ENCODE measurements at places on chromosomes 11 and 22. TPM values are rescaled to one million over a fixed set of nuclear protein-coding genes. Genes with fewer than 3 reads are reported as not detected.

GRCh38 chr11:105297463-105297862, 157.9 kb upstream of the CARD18 start:
- no peak overlapping the region for H3K4me3 ChIP-seq
- H3K27ac ChIP-seq, result no peak overlapping the region
- H3K27me3 ChIP-seq, result no peaks in the 10 kb centered on the region

GRCh38 chr11:65085446-65085845, 1.4 kb downstream of the ZFPL1 start:
- no peak overlapping the region for H3K27ac ChIP-seq
- H3K4me1 ChIP-seq, result peaks cover 7% of the 10 kb centered on the region
- H3K4me3 ChIP-seq, result no peak overlapping the region
- DNase-seq, result no peak
- peaks cover 44% of the 10 kb centered on the region for H3K36me3 ChIP-seq

Gene MRPL11
- 31.3 TPM for total RNA-seq

DNA sequence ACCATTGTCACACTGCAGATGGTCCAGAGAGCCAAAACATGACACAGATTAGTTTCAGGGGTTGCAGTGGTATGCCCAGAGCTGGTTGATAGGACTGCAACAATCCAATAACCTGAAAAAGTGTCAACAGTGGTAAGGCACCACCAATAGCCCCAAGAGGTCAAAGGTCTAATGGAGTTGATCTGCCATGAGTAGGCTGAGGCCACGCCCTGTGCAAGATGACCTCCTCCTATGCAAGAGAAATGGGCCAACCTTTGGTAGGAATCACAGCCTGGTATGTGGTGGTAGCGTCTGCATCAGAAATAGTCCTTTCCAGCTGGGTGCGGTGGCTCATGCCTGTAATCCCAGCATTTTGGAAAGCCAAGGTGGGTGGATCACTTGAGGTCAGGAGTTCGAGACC, 19.6 kb downstream of the GUCD1 start:
- H3K27me3 ChIP-seq, result no peaks in the 10 kb centered on the region
- H3K4me1 ChIP-seq, result no peaks in the 10 kb centered on the region
- peaks cover 11% of the 10 kb centered on the region for H3K36me3 ChIP-seq
- no peak overlapping the region for H3K27ac ChIP-seq

DNA sequence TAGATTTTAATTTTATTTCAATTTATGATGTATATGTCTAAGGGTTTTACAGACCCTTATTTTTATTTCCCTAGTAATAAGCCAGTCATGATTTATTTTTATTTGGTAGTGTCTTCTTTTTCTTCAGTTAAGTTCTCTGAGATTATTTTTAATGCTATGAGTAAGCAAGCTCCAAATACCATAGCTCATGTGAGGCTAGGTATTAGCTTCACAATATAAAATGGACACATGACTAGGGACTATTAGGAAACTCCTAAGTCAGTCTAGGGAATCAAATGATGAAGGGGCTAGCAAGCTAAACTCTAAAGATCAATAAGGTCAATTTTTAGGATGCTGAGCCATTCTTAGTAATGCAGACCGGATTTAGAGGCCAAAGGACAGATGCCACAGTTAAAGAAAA, 45.9 kb downstream of the CKAP5 start:
- no peak overlapping the region for H3K4me3 ChIP-seq
- peaks cover 60% of the 10 kb centered on the region for H3K36me3 ChIP-seq
- H3K27ac ChIP-seq, result no peak overlapping the region
- no peak for DNase-seq
- H3K27me3 ChIP-seq, result no peaks in the 10 kb centered on the region

DNA sequence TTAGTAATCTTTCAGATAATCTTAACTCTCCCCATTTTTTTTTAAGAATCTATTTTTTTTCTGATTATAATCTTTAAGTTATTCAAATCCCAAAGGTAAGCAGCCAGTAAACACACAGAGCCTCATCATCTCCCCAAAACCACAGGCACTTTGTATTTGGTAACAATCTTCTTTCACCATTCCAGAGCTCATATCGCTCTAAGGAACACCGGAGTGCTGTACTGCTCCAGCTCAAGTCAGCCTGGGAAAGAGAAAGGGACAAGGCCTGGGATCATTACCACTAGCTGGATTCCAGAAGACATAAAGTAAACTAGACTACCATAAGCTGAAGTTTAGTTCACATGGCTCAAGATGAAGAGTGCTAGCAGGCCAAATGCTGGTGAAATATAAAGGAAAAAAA, 73.0 kb upstream of the APOA1 start:
- no peak overlapping the region for H3K4me3 ChIP-seq
- no peak for DNase-seq
- no peaks in the 10 kb centered on the region for H3K36me3 ChIP-seq
- H3K27me3 ChIP-seq, result no peaks in the 10 kb centered on the region

DNA sequence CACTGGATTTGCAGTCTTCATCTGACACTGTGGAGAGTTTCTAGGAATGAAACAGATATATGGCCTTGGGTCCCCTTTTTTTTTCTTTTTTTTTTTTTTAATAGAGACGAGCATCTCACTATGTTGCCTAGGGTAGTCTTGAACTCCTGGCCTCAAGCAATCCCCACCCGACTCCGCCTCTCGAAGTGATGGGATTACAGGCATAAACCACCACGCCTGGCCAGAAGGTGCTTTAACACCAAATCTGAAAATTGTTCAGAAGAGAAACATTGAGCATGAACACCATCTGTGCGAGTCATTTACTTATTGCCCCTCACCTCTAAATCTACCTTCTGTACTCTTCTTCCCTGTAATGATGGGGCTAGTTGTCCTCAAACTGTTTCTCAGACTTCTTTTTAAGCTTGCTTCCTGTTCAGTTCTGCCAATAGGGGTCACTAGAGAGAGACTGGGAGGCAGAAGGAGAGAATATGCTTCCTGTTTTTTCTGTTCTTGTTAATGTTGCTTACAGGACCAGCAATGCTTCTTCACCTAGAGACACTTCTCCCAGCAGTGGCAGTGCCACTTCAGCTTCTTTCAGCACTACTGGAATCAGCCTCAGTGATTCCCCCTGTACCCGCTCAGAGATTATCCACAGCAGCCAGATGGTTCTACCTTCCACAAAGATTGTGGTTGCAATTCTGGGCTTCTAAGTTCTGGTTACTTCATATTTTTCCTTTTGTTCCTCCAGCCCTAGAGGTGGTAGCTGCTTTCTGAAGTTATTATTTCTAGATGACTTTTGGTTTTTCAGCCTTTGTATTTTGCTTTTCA, 20.8 kb upstream of the ZBED5 start:
- H3K27ac ChIP-seq, result no peak overlapping the region
- no peaks in the 10 kb centered on the region for H3K36me3 ChIP-seq
- no peak overlapping the region for H3K4me3 ChIP-seq
- H3K4me1 ChIP-seq, result no peaks in the 10 kb centered on the region

DNA sequence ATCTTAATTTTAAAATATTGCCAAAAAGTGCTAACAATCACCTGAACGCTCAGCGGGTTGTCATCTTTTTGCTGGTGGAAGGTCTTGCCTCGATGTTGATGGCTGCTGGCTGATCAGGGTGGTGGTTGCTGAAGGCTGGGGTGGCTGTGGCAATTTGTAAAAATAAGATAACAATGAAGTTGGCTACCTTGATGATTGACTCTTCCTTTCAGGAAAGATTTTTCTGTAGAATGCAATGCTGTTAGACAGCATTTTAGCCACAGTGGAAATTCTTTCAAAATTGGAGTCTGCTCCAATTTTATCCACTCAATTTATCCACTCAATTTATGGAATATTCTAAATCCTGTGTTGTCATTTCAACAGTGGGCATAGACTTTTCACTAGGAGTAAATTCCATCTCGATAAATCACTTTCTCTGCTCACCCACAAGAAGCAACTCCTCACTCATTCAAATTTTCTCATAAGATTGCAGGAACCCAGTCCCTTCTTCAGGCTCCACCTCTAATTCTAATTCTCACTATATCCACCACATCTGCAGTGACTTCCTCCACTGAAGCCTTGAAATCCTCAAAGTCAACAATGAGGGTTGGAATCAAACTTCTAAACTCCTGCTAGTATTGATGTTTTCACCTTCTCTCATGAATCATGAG, 78.8 kb downstream of the LINC01488 start:
- H3K4me1 ChIP-seq, result no peaks in the 10 kb centered on the region
- H3K27me3 ChIP-seq, result no peaks in the 10 kb centered on the region
- no peaks in the 10 kb centered on the region for H3K36me3 ChIP-seq
- H3K27ac ChIP-seq, result no peak overlapping the region
- H3K4me3 ChIP-seq, result no peak overlapping the region
- no peak for DNase-seq

DNA sequence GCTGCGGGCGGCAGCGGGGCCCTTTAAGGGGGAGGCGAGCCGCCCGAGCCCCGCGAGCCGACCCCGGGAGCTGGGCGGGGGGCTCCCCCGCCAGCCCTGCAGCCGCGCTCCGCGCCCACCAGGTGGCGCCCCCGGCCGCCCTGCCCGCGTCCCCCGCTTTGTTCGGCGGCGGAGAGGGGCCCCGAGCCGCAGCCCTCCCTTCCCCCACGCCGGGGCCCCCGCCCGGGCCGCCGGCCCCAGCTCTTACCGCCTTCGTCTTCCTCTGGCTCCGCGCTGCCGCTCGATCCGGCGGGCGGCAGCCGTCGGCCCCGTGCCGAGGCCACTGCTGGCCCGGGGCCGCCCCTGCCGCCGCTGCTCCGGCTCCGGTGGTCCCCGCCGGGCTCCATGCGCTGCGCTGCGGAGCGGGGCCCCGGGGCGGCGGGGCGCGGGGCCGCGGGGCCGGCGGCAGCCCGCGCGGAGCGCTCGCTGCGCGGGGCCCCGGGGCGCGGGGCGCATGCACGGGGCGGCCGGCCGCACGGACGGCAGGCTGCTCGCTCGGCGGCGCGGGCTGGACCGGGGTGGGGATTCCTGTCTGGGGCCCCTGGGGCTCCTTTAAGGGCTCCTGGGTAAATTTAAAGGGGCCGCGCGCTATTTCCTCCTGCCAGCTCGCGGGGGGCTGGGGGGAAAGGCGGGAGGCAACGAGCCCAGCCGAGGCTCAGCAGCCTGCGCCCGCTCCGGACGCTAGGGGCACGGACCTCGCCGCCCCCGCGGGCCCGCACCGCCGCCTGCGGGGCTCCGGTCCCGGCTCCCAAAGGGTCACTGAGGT, at the start of gene ZFTA:
TSS of gene ZFTA (minus strand) at position 539 of the 805 bp plus-strand sequence. CDS start at position 386, 153 bp downstream.
- no peaks in the 10 kb centered on the region for H3K36me3 ChIP-seq
- H3K27ac ChIP-seq, result peak within 1 kb of the TSS; percentile 68
- H3K4me3 ChIP-seq, result peak within 1 kb of the TSS; percentile 82
- H3K4me1 ChIP-seq, result peaks cover 22% of the 10 kb centered on the region
- H3K27me3 ChIP-seq, result no peaks in the 10 kb centered on the region

GRCh38 chr11:36000616-36001190, 56.8 kb downstream of the LDLRAD3 start:
- H3K36me3 ChIP-seq, result no peaks in the 10 kb centered on the region
- no peak overlapping the region for H3K4me3 ChIP-seq

Gene OR51B2
- not detected for total RNA-seq

- H3K27me3 ChIP-seq, result no peaks in the 10 kb centered on the region
- H3K4me1 ChIP-seq, result peaks cover 48% of the 10 kb centered on the region
- DNase-seq, result no peak
- no peaks in the 10 kb centered on the region for H3K36me3 ChIP-seq
- no peak overlapping the region for H3K4me3 ChIP-seq
Observed at GRCh38 chr11:66112041-66112491, 42.0 kb downstream of the PACS1 start.

Gene PITPNM1
- total RNA-seq, result 38.2 TPM

DNA sequence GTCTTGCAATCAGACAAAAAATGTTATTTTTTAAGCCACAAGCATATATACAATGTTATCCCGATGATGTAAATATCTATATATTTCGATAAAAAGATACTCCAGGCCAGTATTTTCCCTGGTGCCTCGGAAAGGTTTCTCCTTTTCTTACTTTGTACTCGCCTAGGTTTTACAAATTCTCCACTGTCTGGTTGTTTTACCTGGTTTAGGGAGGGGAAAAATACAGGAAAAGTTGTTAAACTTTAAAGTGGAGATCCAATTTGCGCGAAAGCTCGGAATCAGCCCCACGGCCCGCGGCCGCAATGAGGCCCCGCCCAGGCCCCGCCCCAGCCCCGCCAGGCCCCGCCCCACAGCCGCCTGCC, 58.4 kb upstream of the WNT7B start:
- peaks cover 22% of the 10 kb centered on the region for H3K4me1 ChIP-seq
- no peaks in the 10 kb centered on the region for H3K36me3 ChIP-seq
- no peaks in the 10 kb centered on the region for H3K27me3 ChIP-seq
- H3K4me3 ChIP-seq, result peak overlapping the region; percentile 43

GRCh38 chr11:129313541-129314297, 61.9 kb upstream of the BARX2 start:
- no peak for DNase-seq
- H3K27ac ChIP-seq, result no peak overlapping the region
- no peak overlapping the region for H3K4me3 ChIP-seq
- H3K4me1 ChIP-seq, result peaks cover 20% of the 10 kb centered on the region
- no peaks in the 10 kb centered on the region for H3K36me3 ChIP-seq
- H3K27me3 ChIP-seq, result no peaks in the 10 kb centered on the region

- no peaks in the 10 kb centered on the region for H3K36me3 ChIP-seq
- DNase-seq, result no peak
- H3K27ac ChIP-seq, result no peak overlapping the region
- H3K4me3 ChIP-seq, result no peak overlapping the region
- H3K4me1 ChIP-seq, result no peaks in the 10 kb centered on the region
- no peaks in the 10 kb centered on the region for H3K27me3 ChIP-seq
Observed at GRCh38 chr11:84922212-84922805, 704.8 kb downstream of the DLG2 start.

GRCh38 chr22:19628038-19628776, 86.1 kb upstream of the SEPTIN5 start:
- H3K36me3 ChIP-seq, result no peaks in the 10 kb centered on the region
- H3K27ac ChIP-seq, result no peak overlapping the region
- no peak overlapping the region for H3K4me3 ChIP-seq
- peaks cover 5% of the 10 kb centered on the region for H3K4me1 ChIP-seq
- H3K27me3 ChIP-seq, result no peaks in the 10 kb centered on the region

DNA sequence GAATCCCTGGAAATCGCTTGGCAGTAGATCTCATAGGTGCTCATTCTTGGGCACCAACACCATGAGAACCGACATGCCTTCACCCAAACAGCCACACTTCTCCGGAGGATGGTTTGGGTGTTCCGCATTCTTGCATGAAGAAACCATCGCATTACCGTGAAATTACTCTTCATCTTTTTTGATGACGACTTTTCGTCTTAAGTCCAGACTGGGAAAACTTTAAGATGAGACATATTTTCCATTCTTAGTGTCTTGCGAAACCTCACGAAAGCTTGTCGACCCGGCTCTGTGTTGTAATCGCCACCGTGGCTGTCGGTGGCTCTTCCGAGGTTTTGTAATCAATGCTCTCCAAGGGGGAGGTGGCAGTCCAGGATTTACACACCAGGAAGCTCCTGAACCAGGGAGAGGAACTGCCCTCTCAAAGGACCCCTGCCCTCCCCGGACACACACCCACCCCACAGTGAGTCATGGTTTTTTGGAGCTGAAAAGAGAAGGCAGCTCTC, 1.7 kb downstream of the TOM1 start:
- DNase-seq, result peak; percentile 84
- no peaks in the 10 kb centered on the region for H3K27me3 ChIP-seq
- peak overlapping the region; percentile 96 for H3K27ac ChIP-seq
- H3K4me1 ChIP-seq, result peaks cover 20% of the 10 kb centered on the region
- peak overlapping the region; percentile 71 for H3K4me3 ChIP-seq

- no peak overlapping the region for H3K4me3 ChIP-seq
- H3K27ac ChIP-seq, result no peak overlapping the region
- no peak for DNase-seq
- H3K4me1 ChIP-seq, result peaks cover 24% of the 10 kb centered on the region
Observed at GRCh38 chr11:44983786-44984185, 33.1 kb upstream of the TP53I11 start.
